EH (cell line): ENCODE measurements at places on chromosomes 7 and 10.
A peak's percentile ranks its signal among the peaks of the same experiment; 100 is the strongest.

DNA sequence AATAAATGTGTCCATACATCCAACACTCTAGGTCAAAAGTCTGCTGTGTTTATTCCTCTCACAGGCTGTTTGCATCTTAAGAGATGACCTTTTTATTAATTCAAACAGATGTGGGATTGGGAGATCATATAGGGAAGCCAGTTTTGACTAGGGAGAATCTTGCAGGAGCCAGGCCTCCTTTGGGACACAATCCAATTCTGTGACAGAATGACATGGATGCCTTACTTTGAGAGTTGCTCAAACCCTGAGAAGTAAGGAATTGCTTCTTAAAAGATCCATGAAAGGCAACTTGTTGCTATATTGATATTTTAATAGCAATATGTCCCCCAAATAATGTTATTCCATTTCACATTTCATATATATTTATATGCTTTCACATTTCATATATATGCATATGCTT is 53.5 kb upstream of the CACNB2 start:
- no peak for DNase-seq

- peak; percentile 34 for DNase-seq
These were observed 12.0 kb downstream of the STARD3NL start for GRCh38 chr7:38190011-38190410.

DNA sequence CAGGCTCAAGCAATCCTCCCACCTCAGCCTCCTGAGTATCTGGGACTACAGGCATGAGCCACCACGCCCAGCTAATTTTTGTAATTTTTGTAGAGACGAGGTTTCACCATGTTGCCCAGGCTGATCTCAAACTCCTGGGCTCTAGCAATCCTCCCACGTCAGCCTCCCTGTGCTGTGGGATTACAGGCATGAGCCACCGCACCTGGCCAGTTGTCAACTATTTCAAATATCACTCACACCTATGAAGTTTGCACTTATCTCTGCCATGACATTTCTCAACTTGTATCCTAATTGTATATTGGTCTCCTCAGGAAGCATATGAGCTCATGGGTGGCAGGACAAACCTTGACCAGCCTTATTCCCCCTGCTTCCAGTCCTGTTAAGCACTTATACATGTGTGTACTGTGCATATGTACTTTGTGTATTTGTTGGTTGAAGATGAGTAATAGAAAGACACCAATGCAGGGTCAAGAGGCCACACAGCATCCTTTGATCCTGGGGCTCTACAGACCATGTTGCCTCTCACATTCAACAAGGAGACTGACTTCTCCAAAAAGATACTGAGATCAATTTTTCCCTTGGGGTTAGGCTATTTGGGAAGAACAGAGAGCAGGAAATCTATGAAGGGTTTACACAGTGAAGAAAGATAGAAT is 82.2 kb downstream of the SLC16A9 start:
- no peak for DNase-seq

GRCh38 chr7:118245267-118246040 is 20.9 kb downstream of the ANKRD7 start:
- no peak for DNase-seq

GRCh38 chr7:13312307-13312706 is 624.9 kb downstream of the ARL4A start:
- DNase-seq = no peak

DNA sequence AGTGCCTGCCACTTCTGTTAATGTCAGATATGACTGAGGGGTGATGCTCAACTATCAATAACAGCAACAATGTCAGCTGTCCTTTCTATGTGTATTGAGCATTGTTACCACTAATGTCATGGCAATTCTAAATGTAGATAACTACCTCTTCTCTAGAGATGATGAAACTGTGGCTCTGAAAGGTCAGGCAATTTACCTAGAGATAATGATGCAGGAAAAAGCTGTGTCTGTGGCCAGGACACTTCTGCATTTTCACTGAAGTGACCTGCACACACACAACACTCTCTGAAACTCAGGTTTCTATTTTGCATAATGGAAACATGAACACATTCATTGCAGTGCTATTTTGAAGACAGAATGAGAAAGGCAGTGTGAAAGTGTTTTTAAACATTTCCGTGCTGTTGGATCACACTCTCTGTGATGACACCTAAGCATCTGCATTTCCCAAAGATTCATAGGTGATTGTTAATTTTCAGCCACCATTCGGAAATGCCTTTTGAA is 148.2 kb downstream of the KCND2 start:
- DNase-seq = no peak

DNA sequence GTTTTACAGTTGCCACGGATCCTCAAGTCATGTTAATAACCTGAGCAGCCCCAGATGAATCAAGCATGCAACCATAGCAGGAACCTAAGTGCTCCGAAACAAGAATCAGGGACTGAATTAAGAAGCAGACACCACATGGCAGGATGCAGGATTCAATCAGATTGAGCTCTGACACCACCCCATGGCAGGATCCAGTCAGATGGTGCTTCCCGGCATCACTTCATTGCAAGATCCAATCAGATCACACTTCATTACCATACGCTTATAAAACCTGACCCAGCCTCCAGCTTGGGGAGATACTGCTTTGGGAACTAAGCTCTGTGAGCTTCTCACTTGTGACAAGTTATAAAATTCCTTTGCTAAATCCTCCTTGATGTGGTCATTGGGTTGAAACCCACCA is 55.3 kb downstream of the ABCB4 start:
- DNase-seq = no peak

- DNase-seq = no peak
These were observed 153.9 kb downstream of the LRMDA start for GRCh38 chr10:75585294-75585693.

DNA sequence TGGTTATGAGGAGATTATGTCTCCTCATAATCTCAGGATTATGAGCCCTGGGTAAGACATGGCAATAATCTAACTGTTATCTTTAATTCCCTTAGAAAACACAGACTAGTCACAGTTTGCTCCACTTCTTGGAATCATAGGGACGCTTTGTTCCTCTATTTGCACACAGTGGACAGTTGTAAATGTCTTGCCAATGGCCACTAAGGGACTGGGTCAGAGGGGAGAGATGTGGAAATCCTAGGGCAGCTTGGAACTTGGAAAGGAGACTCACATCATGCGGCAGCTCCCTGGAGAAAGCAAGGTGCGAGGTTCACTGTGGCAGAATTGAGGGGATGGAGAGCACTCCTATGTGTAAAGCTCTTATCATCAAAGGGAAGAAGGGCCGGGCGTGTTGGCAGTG is 266.1 kb downstream of the PRPF18 start:
- no peak for DNase-seq

GRCh38 chr10:132094581-132095234 is 29.0 kb downstream of the JAKMIP3 start:
- no peak for DNase-seq
